ENCODE measurements at places on chromosomes 1 and 21.

DNA sequence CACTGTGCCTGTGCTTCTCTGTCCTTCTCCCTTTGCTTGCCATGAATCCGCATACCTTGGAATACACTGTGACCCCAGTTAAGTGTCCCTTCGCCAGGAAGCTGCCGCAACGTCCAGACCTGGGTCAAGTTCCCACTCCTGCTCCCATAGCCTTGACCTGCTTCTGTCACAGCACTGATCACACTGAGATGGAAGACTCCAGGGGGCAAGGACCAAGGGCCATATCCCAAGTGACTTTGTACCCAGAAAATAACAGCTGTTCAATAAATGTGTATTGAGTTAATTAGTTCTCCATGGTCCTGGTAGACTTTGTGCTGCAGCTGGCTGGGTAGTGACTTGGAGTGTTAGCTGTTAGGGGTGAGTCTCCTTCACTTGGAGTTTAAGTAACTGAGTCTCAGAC lies 25.8 kb downstream of the SLC5A9 start:
- no peak for DNase-seq

DNA sequence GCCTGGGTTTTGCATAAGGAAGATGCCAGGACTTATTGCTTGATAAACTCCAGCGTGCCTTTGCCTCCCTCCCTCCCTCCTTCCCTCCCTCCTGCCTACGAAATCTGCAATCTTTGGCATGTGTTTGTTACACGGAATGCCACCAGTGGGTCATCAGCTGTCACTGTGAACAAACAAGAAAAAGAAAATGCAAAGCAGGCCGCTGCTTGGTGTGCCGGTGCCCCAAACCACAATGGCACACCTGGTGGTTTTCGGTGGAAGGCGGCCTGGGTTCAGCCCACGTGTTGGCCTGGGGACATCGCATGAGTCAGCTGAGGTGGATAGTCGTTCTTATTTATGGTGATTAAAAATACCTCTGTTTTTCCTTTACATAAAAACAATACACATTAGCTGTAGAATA lies 16.3 kb upstream of the IFNLR1 start:
- DNase-seq: no peak

DNA sequence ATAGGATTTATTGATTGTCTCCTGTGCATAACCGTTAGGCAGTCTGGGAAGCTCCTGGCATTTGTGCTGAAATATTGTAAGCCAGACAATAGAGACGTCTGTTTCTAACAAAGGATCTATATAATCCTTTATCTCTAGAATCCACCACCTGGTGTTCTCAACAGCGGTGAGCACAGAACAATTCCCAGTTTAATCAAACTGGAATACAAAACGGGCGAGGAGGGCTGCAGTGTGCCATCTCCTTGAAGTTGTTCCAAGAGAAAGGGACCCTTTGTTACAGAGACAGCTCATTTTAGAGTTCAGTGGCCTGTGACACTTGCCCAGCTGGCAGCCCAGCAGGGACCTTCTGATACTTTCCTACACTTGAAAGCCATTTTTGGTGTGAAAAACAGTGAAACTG lies 162.8 kb upstream of the IVNS1ABP start:
- no peak for DNase-seq

DNA sequence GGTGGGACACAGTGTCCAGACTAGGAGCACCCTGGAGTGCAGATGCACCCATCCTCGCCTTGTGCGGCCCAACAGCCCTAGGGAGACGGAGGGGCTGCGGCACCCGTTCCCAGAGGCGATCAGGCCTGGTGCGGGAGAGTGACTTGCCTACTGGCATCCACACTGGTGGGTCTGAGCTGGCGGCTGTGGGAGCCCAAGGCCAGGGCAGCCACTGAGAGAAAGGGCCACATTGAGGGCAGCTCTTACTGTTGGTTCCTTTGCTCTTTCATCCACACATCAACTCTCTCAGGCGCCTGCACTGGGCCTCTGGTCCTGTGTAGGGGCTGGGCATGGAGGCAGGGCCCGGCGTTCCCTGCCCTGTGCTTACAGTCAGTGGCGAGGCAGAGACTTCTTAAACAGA lies 8.6 kb downstream of the PODN start:
- no peak for DNase-seq

DNA sequence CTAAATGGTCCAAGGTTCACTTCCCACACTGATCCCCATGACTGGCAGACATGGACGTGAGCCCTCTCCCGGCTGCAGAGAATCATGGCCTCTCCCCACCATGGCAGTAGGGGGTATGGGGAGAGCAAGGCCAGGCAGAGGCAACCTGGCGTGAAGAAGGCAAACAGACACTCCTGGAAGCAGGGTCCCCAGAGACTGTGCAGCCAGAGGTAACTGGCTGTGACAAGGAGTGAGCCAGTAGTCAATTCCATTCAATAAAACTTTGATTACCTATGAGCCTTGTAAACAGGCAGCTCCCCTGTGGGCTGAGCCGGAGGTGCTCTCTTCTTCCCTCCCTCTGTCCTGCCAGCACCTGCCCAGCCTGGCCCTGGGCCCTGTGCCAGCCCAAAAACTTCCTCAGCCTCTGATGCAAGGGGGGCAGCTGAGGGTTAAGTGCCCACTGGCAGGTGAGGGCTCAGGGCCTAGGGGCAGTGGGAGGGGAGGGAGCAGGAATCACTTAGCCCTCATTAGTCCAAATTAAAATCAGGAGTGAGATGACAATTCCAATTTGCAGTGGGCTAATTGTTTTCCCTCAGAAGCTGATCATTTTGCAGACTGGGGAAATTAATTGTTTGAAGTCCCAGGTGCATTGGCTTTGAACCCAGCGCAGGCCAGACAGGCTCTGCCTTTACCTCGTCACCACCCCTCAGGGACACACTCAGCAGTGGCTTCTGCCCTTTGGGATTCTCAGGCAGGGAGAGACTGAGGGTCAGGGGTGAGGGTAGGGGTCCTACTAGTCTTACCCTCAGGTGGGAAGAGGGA lies 35.6 kb downstream of the LRRN2 start:
- DNase-seq: no peak

DNA sequence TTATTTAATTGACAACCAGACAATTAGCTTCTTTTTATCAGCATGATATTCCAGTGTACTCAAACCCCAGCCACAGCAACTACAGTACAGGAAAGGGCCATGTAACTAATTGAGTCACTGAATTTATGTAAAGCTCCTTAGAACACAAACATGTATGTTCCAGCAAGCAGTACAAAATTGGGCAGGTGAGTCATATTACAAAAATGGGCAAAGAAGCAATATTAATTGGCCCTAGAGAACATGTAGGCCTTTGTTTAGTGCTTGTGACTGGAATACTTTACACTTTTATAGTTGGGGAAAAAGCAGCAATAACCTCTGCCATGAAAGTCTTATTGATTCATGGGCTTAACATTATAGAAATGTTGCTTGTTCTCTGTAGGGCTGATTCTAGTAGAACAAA lies 31.8 kb downstream of the CLEC20A start:
- no peak for DNase-seq

DNA sequence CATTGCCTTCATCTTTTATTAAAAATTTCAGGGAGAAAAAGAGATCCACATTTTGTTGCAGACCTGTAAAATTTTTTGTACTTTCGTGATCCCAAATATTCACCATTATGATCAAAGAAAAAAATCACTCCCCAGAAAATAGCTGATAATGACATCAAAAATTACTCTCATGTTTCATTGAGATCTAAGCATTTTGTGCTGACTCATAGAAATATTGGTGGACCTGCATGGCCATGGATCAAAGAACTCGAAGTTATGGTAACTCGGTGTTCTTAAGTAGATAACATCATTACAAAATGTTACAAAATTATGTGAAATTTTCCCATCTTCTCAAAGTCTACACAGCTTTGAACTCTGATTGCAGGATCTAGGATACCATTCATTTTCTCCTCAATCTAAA lies 135.8 kb downstream of the PTGER3 start:
- no peak for DNase-seq

- DNase-seq: no peak
Measured at GRCh38 chr1:22976127-22976460, 3.4 kb upstream of the LACTBL1 start.
